ENCODE measurements at places on chromosomes 7 and 10.

DNA sequence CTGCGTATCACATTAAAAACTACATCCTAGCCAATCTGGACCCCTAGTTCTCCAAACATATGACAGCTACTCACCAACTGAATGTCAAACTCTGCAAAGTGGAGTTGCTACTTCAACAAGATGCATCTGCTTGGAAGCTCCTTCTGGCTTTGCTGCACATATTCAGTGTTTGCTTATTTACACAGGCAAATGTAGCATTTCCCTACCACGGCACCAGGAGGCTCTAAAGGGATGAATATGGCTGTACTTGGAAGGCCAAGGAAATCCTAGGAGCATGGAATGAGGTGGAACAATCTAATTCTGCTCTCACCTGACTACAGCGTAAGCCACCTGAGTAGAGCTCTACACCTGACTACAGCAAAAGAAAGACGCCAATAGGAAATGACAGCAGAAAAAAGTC is 39.7 kb downstream of the MTPAP start:
- DNase-seq, result no peak

DNA sequence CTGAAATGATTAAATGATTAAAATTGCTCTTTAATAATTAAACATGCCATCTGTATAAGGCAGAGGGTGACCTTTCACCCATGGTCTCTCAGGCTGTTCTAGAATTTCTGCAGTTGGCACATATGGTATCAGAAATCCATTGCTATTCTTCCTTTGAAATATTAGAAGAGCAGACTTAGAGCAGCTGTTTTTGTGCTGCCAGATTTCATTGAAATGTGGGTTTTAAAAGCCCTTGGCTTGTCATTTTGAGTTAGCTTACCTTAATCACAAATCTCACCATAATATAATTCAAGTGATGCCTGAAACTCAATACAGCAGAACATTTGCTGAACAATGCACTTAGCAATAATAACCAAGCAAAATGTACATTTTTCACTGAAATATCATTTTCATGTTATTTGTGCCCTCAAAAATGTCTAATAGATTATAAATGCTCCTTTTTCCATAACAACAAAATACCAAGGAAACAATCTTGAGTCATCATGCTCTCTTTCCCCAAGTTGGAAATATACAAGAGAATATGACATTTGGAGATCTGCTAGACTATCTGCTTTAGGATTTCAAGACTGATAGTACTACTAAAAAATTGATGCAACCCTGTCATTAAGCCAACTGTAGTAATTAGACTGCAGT is 16.1 kb upstream of the PTTG1IP2 start:
- no peak for DNase-seq

DNA sequence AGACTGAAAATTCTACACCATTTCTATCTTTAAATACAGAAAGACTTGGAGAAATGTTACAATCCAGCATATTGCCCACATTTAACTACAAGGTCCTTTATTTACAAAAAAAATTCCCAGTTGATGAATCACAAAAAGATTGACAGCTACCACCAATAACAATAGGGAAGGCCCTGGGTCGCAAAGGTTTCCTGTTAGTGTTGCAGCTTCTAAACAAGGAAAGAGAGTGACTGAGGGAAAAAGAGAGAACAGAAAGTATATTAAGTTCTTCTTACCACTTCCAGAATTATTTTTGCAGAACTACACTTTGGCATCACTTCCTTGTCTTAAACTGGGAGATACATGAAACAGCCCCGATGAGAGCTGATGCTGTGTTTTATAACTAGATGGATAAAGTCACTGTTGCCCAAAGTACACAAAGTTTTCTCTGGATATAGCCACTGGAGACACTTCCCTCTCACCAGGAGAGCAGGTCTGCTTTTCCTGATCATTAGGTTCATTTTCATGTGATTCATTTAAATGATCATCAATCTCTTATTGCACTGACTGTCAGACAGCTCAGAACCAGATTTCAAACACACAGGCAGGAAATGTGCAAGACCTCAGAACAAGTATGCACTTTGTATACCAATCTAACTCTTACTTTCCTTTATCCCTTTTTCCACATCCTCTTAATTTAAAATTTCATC is 57.0 kb downstream of the SHTN1 start:
- no peak for DNase-seq

GRCh38 chr10:125084191-125084613 is 76.2 kb downstream of the CTBP2 start:
- no peak for DNase-seq

DNA sequence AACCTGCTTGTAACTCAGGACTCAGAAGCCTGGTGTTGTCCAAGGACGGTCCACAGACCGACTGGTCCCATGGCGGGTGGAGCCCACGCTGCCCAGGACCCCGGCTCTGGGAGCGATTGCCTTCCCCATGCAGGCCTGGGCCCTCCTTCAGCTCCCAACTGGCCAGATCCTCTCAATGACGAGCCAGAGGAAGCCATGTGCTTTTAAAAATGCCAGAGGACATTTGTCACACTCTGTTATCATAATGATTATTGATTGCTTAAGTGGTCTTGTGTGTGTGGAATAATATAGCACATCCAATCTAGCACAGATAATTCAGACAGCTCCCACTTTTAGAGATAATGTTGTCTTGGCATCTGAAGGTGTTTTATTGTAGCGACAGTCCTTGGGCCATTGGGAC is 22.6 kb upstream of the OGDHL start:
- DNase-seq, result no peak

DNA sequence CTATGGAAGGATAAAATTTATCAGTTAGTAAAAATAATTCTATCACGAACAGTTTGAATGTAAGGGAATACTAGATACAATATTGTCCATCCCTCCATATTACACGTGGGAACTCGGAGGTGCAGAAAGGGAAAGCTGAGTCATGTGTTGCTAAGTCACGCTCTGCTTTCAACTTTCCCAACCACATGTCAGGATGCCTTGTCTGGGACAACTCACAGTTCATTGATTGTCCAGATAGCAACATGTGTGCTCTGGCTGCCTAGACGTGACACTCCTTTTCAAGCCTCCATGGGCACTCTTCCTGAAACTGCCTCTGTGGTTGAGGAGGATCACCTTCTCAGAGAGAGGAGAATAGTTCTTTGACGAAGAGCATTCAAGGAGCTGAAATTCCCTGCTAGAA is 808.1 kb downstream of the GRID1 start:
- DNase-seq, result no peak

DNA sequence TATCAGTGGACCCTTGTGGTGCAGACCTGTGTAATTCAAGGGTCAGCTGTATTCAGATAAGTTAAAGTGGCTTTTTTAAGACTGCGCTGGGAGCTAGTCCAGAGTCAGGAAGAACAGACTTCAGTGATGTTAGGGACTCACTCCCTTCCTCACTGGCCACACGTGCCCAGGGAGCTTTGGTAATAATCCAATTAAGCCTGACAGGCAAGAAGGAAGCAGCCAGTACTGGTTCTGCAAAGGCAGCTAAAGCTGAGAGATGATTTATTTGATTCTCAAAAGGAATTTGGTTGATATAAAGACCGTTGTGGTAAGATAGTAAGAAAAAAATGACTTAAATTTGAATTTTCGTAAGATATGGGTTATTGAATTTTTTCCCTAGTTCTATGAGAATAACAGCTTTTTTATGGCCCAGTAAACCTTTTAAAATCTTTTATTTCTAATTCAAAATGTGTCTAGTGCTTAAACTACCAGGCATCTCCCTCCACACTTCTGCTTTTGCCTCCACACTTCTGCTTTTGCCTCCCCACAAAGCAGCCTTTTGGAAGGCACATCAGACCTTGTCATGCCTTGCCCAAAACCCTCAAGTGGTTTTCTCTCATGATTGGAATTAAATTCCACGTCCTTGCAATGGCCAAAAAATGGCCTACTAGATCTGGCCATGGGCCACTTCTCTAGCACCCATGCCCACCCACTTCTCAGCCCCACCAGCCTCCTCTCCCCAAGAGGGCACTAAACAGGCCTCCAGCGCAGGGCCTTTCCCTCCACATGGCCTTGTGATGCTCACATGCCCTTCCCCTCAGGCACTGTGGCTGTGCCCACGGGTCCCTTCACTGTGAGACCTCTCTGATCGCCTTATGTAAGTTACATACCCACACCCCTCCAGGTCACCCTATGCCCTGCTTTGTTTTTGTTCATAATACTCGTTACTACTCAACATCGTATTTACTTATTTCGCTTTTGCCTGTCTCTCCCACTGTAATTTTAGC is 92.5 kb downstream of the POU6F2 start:
- no peak for DNase-seq

- DNase-seq, result no peak
These were observed 120.7 kb downstream of the MKX start for GRCh38 chr10:27624941-27625340.

Data from activated T-helper 1 cell treated with anti-CD3 and anti-CD28 coated beads, Interleukin-2, amount 50 U/mL, for 16 hours (primary cell).